ENCODE measurements at places on chromosomes 6 and 20.

- no peak for DNase-seq
Measured at GRCh38 chr6:128763599-128764300, 119.2 kb upstream of the LAMA2 start.

GRCh38 chr20:56952258-56953047, 314.0 kb downstream of the BMP7 start:
- no peak for DNase-seq

DNA sequence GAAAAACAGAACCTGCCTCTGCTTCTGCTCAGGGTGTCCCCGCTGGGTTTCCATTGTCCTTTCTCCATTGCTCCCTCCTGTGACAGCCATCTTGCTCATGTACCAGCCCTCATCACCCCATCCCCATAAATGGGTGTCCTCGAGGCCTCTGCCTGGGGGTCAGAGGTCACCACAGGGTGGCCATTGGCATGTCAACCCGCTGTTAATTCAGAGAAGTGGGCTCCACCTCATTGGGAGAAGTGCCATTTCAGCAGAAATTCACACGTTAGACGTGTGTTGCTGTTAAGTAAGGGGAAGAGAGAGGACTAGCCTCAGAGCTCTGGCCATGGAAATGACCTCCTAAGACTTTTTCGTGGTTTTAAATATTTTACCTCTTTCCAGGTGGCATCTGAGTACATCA, 71.9 kb downstream of the PTPN1 start:
- DNase-seq = no peak

GRCh38 chr20:42735539-42735938, 454.2 kb downstream of the PTPRT start:
- DNase-seq = no peak

- DNase-seq = no peak
Measured at GRCh38 chr20:52303281-52303950, 111.8 kb upstream of the ZFP64 start.

GRCh38 chr6:112331306-112331705, 15.8 kb upstream of the RFPL4B start:
- DNase-seq = no peak

DNA sequence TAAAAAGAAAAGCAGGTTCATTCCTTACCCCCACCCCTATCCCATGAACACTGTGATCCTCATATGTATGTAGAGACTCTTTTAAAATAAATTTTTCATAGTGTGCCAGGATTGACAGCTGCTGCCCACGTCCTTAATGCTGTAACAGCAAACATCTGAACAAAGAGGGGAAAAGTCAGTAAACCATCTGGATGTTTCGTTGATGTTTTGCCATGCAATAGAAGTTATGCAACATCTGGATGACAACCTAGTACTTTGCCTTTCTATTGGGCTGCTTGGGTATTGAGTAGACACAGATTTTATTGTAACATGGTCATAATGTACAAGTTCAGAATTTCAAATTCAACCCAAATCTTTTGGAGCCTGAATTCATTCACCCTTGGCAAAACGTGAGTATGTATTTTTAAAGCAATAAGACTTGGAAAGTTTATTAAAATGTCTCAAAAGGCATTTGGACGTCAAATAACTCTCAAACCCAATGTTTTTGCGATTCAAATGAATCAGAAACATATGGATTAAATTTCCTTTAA, 500.3 kb downstream of the DHX35 start:
- no peak for DNase-seq

DNA sequence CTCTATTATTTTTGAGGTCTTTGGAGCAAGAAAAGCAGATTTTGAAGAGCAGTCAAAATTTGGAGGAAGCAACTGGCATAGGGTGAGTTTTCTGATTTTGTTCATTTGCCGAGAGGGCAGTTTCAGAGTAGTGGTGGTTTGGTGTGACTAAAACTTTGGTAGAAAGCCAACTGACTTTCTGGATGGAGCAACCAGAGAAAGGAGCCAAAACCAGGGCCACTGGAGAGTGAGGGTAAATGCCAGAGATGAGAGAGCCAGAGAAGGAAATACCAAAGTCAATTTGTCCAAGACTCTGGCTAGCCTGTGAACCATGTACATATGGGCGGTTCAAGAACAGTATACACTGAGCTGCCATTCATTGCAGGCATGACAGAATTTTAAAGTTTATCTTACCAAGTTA, 40.5 kb upstream of the ZBTB24 start:
- no peak for DNase-seq

GRCh38 chr20:36628076-36628475, 17.9 kb downstream of the SLA2 start:
- no peak for DNase-seq

DNA sequence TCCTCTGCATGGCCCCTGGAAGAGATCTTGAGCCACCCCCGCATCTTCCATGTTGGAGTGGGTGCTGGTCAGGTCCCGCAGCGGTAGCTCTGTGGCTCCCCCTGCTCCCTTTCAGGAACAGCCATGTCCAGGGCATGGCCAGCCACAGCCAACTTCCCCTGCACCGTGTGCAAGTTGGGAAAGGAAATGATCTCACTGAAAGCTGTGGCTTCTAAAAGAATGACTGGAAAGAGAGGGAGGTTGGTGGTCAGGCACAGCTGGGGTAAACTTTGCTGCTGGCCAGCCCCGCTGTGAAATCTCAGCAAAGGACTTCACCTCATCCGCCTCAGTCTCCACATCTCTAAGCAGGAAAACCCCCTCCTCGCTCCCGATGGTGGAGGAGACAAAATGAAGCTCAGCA, 153.6 kb upstream of the CST7 start:
- no peak for DNase-seq

GRCh38 chr6:29680416-29680815, 536 bp downstream of the ZFP57 start:
- no peak for DNase-seq

- DNase-seq = no peak
Measured at GRCh38 chr6:36594816-36595643, 868 bp downstream of the SRSF3 start.

GRCh38 chr6:29676981-29677601, 3.9 kb downstream of the ZFP57 start:
- DNase-seq = no peak

- DNase-seq = no peak
Measured at GRCh38 chr6:4180652-4181255, 45.4 kb upstream of the ECI2 start.

DNA sequence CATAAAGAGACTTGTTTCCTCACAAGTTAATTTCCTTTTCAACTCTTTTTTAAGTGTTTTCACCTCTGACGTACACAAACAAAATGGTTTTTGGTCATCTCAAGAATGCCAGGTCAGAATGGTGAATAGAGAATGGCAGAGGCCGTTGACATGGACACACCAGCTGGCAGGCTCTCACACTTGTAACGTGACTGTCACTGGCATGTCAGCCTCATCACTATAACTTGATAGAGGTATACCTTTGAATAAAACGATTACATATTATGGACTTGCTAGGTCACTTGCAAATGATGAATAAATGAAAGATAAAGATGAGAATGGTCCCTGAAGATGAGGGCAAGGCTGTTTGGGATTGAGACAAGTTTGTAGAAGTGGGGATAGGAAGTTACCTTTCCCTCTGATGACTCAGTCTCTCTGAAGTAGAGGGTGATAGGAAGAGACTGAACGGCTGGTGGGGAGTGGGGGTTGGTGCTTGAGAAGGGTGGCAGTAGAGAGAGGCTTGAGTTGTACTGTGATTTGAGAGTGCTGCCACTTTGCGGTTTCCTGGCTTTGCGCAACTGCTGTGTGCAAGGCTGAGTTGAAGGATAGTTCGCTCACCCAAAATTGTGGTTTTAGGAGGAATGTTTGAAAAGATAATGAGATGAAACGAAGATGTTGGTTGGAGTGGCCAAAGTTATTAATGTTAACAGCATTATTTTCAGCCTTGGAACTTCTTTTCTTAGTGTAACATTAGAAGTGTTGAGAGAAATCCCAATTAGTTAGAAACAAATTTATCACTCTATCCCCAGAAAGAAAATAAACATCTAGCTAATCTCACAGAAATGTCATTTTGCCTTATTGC, 30.3 kb downstream of the TBPL1 start:
- DNase-seq = no peak

DNA sequence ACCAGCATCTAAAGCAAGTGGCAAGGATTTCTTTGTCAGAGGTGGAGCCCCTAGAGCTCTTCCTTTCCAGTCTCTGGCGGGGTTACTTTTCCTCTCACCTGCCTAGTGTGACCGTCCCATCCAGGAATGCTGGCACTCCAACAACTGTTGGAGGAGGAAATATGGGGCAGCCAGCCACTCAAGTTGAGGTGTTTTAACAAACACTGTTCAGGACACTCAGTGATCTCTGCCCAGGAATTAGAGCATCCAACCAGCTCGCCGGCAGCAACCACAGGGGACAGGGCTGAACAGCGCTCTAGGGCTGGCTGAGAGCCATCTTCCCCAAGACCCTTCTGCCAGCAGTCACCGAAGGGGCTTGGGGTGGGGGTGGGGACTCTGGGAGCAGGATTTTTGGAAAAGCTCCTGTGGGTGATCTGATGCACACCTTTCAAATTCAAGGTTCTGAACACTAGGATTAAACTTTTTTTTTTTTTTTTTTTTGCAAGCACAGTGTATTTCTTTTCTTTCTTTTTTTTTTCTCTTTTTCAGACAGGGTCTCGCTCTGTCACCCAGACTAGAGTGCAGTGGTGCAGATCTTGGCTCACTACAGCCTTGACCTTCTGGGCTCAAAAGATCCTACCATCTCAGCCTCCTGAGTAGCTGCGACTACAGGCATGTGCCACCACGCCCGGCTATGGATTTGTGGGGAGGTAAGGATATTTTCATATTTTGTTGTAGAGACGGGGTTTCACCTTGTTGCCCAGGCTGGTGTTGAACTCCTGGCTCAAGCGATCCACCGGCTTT, 28.4 kb upstream of the KCNK16 start:
- DNase-seq = no peak

DNA sequence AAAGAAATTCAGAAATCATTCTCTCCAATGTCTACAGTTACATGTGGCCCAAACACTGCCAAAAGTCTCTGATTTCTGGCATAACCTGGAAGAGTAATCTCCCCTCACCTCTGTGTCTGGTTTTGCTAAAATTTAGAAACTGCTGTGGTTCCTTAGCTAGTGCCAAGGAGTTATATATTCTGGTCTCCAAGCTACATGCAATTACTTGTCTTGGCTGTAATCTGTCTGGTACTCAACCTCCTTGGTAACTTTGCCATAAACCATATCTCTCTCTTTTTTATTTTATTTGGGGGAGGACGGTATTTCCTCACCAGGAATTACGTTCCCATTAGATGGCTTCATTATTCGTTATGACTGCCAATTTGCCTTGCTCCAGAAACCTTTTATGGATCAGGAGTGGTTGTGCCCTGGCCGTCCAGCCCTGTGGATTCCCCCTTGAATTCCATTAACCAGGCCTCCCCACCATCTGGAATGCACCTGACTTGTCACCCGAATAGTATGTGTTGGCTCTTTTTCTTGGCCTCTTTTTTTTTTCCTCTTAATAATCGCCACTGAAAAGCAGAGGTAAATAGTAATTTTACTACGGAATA, 400.0 kb downstream of the CD83 start:
- DNase-seq = no peak

GRCh38 chr6:107221519-107221918, 106.2 kb upstream of the BEND3 start:
- no peak for DNase-seq

DNA sequence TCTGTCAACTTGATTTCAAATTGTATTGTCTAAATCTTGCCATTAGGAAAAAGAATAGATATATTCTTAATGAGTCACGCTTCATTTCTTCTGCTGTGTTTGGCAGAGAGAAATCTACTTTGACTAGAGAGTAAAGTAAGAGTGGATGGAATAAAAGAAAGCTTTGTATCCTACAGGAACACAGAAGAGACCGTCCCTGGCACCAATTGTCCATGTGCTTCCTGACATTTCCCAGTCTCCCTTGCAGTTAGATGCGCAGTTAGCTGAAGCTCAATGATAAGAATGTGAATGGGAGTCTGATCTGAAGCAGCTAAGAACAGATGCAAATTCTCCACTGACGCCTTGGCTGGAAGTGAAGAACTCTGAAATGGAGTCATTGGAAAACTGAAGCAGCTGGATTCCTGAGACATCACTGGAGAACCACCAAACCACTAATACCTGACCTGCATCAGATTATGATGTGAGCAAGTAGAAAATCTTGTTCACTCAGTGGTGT, 528.2 kb upstream of the MARCKS start:
- DNase-seq = no peak

GRCh38 chr20:41316602-41317545, 657 bp downstream of the ZHX3 start:
- peak; percentile 69 for DNase-seq

DNA sequence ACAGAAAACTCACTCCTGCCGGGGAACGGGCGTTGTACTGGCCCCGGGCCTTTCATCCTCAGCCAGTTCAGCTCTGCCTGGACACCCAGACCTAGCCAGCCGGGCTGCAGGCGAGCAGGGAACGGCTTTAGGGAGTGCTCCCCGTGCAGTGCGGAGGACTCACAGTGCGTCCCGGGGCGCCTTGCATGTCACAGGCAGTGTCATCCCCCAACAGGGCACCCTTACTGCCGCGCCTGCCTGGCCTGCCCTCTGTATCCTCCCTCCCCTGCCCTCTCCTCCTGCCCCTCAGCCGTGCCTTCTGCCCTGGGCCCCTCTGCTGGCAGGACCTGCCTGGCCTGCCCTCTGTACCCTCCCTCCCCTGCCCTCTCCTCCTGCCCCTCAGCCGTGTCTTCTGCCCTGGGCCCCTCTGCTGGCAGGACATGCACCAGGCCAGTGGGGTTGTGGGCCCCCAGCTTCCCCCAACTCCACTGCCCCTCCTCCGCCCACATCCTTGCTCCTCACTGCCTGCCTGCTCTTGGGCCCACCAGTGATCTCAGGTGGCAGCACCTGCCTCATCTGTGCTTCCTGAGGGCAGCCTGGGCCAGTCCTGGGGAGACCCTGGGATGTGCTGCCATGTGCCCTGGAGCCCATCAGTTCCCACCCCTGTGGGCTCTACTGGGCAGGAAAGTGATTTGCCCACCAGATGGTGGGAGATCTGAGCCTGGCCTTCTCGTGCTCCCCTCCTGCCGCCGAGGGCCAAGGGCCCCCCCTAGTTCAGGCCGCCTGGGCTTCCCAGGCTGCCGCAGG, 43.0 kb downstream of the PYGB start:
- no peak for DNase-seq

DNA sequence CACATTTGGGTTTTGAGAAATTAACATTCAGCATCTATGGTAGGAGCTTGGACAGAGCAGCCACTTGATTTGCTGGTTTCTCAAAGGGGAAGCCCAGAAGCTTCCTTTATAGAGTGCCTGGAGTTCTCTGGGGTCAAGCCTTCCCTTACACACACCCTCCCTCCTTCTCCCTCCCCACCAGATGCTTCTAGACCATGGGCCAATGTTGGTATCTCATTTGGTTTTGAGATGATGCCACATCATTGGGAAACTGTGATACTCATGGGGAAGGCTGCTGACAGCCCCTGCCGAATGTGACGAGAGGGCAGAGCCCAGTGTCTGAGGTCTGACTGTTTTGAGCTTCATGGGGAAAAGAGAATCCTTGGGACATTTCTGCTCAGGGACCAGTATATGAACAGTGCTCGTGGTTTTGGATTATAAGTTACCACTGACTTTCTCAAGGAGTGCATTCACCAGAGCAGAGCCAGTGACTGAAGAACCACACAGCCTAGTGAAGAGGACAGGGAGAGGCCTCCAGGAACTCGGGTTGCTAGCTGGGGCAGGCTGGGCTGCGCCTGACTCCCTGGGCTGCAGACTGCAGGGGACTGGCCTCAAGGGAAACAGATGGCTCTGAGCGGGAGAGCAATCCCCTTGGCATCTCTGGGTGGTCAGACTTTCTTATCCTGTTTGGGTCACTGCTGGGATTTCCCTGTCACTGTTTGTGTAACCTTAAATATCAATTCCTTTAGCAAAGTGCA, 46.4 kb upstream of the CST5 start:
- DNase-seq = no peak

GRCh38 chr6:17361013-17361412, 32.4 kb upstream of the CAP2 start:
- DNase-seq = no peak

- no peak for DNase-seq
Measured at GRCh38 chr6:146874278-146875018, 275.7 kb downstream of the ADGB start.
